Inflammatory macrophage treated with lipopolysaccharide for 1 hour (primary cell): ENCODE measurements at places on chromosomes 4 and X.

GRCh38 chr4:25299476-25300203 is 12.9 kb upstream of the ZCCHC4 start:
- DNase-seq, result no peak

DNA sequence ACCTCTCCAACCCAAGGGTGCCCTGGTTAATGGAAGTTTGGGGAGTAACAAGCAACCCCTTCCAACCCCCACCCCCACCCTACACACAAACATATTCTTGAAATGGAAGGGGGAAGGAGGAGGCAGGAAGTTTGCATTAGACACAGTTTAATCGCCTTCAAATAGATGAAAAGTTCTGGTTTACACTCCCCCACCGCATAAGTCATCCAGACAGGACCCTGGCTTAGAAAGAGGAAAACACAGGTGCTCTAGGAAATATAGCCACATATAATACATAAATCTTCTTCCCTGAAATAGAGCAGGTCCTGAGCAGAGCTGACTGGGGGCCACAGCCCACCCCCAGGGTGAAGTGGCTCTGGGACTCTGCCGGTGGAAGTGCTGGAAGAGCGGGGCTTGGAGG is 25.1 kb downstream of the SASH3 start:
- no peak for DNase-seq

DNA sequence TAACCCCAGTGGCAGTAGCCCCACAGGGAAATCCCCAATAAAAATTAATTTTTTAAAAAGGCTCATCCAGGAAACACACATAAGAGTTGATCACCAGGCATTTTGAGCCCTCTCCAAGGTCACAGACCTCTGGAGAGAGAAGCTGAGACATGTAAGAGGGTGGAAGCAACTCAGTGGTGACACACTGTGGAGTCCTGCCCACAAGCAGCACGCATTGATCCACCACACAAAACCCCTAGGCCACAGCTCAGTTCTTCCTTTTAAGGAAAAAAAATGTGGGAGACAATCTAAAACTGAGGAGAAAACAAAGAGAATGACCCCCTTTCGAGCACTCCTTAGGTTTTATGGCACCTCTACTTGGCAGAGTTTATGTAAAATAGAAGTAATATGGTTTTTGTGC is 71.7 kb upstream of the S100G start:
- DNase-seq, result no peak

DNA sequence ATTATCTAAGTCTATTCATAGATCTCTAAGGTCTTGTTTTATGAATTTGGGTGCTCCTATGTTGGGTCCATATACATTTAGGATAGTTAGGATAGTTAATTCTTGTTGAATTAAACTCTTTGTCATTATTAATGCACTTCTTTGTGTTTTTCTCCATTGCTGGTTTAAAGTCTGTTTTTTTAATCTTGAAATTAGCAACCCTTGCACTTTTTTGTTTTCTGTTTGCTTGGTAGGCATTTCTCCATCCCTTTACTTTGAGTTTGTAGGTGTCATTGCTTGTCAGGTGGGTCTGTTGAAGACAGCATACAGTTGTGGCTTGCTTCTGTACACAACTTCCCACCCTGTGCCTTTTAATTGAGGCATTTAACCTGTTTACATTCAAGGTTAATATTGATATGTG is 434.8 kb downstream of the OPHN1 start:
- no peak for DNase-seq

GRCh38 chr4:87153078-87153870 is 67.1 kb downstream of the KLHL8 start:
- DNase-seq, result no peak

- no peak for DNase-seq
Measured at GRCh38 chr4:158025131-158025530, 147.7 kb downstream of the GASK1B start.

DNA sequence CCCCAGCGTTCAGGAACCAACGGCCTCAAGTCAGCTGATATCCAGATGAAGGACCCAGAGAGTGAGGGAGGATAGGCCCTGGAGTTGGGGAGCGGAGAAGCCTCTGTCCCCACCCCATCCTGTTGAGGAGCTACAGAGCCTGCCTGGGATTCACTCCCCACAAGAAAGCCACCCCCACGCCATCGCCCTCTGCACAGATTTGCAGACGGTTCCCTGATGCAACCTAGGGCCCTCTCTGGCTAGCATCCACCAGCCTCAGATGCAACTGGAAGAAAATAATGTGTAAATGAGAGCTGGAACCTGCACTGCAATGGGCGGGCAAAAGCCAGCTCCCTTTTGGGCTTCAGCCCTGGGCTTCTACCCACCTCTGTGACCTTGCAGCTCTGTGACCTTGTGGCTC is 185.6 kb downstream of the BCOR start:
- DNase-seq, result no peak

DNA sequence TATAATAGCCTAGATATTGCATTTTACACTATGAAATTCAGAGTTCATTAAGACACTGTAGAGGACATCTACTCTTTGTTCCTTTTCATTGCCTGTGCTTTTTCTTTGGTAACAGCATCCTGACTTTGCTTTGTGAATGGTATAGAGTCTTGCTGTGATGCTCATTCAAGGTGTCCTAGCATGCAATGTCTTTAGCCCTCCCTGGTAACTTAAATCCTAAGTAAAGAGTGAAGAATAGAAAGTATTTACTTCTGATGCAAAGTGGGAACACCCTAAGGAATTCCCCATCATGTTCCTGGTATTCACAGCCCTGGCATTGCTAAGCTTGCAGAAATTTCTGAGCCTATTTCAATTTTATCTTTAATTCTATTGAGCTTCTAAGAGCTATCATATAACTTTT is 400.1 kb downstream of the FAT4 start:
- DNase-seq, result no peak

- no peak for DNase-seq
Measured at GRCh38 chrX:130826249-130826648, 76.8 kb downstream of the ENOX2 start.

DNA sequence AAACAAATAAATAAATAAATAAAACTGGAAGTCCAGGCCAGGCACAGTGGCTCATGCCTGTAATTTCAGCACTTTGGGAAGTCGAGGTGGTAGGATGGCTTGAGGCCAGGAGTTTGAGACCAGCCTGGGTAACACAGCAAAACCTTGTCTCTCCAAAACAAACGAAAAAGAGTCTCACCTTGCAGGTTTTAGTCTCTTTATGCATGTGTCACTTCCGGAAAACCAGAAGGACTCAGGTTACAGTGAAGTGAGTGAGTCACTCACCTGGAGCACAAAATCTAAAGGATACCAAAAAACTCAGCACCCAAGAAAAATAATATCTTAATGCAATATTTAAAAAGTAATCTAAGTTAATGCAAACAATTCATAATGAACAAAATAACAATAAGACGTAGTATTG is 20.1 kb upstream of the SLC34A2 start:
- DNase-seq, result no peak

- DNase-seq, result peak; percentile 69
Measured at GRCh38 chrX:16695079-16695676, 17.3 kb downstream of the CTPS2 start.

DNA sequence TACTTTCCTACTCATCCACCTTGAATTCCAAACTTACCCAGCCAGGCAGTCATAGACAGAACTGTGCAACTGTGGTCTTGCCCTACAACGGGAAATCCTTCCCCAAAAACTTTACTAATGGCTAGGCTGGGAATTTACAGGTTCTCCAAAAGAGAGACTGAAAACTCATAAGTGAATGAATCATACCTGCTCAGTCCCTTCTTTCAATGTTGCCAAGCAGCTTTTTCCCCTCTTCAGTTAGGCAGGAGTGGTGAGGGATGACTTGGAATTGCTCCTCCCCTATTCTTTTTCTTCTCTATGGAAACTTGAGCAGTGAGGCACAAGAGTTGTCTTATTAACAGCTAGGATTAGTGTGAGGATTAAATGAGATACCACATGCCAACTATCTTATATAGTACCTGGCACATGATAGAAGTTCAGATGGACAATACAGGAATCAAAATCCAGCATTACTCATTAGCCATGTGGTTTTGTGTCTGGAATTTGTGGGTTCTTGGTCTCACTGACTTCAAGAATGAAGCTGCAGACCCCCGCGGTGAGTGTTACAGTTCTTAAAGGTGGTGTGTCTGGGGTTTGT is 105.9 kb downstream of the TEX13A start:
- DNase-seq, result no peak

- no peak for DNase-seq
Measured at GRCh38 chrX:110723844-110724243, 71.8 kb downstream of the CHRDL1 start.
